ENCODE measurements at places on chromosomes 6 and 20.
A peak's percentile ranks its signal among the peaks of the same experiment; 100 is the strongest.

- DNase-seq = peak; percentile 19
These were observed 28.4 kb downstream of the CASP8AP2 start for GRCh38 chr6:89858041-89858440.

GRCh38 chr6:9614778-9615177 lies 800.1 kb downstream of the TFAP2A start:
- no peak for DNase-seq

DNA sequence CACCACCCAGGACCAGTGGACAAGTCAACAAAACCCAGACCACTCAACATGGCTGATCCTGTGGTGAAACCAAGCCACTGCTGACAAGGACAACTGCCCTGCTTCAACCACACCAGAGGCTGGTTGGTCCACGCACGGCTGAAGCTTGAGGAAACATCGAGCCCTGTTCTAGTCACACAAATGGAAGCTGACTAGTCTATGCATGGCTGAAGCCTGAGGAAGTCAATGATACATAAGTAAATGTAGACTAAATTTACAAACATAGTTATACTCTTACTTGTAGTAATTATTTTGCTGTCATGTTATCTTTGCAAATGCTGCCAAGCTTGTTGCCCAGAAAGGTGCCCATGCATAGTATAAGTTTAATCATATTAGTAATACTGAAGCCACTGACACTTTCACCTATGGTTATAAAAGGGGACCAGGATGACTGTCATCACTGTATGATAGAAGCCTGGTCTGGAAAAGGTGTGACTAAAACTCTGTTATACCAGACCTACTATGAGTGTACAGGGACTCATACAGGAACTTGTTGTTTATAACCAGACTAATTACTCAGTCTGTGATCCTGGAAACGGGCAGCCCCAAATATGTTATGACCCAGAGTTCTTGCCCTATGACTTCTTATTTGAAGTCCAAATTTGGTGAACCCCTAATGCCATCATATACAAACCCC lies 5.6 kb downstream of the IL22RA2 start:
- DNase-seq = no peak

- DNase-seq = no peak
These were observed 1719.9 kb downstream of the GRIK2 start for GRCh38 chr6:103113416-103113815.

GRCh38 chr6:106383573-106383972 lies 23.1 kb downstream of the CRYBG1 start:
- peak; percentile 27 for DNase-seq

- DNase-seq = peak; percentile 97
These were observed 834 bp upstream of the CTSZ start for GRCh38 chr20:59007665-59008511.

- no peak for DNase-seq
These were observed 2.8 kb upstream of the KCNQ2 start for GRCh38 chr20:63475209-63475608.

Measured in MV-4-11 (cell line).